NCI-H1436 (cell line): ENCODE measurements at places on chromosomes 5 and 9.

DNA sequence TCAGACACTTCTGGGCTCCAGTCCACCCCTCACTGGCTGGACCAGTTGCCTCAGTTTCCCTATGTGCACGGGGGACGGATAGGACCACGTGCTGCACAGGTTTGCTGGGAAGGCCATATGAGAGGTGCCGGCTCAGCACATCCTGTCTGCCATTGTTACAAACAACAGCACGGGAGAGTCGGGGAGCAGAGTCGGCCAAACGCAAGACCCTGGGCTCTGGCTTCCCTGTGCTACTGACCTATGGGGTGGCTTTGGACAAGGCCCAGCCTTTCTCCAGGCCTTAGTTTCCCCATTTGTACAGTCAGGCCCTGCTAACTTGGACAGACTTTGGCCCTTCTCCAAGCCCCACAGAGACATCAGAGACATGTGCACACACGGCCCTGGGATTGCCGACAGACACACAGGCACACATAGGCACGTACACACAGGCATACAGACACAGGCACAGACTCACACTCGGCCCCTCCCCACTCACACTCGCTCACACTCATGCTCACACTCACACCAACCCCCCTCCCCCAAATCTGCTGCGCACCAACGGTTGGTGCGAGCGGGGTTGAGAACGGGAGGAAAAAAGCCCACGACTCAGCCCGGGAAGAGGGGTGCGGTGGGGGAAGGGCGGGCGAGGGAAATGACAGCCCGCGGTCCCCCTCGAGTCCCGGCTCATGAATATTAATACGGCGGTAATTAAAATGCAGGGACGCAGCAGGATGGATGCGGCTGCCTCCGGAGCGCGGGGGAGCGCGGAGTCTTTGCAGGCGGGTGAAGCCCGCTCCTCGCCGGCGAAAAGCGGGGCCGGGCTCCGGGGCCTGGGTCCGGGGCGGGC lies 133.0 kb downstream of the C9orf50 start:
- DNase-seq: peak; percentile 45

DNA sequence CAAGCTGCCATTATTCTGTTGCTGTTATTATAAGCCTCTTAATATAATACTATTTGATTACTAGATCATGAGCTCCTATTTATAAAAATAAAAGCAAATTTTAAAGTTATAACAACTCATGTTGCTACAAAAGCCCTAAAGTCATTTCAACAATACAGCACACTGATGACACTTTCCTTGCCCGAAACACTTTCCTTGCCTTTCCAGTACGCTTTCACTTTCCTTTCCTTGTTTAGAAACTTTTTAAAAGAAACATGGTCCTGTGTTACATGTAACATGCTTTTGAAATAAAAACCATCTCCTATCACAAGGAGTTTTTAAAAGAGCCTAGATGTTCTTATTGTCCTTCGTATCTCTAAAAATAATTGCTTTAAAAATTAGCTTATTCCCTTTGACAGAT lies 688.4 kb downstream of the PTPRD start:
- no peak for DNase-seq

DNA sequence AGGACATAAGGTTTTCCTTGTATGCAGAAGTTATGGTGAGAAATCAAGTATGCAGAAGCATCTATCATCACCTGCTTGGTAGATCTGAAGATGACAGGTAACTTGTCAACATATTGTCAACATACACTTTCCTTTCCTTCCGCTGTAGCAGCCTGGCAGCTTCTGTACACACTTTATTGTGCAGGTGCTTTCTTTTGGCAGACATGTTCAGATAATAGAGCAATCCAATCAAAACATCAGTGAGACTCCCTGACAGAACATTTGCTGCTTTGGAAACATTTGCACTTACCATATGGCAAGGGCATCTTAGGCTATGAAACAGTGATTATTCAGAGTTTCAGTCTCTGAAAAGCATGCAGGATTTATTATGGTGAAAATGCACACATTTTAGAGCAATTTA lies 161.1 kb upstream of the CDH12 start:
- no peak for DNase-seq

GRCh38 chr9:130479587-130479986 lies 34.8 kb downstream of the ASS1 start:
- no peak for DNase-seq

GRCh38 chr5:157484768-157485167 lies 24.8 kb downstream of the NIPAL4 start:
- no peak for DNase-seq

- no peak for DNase-seq
Measured at GRCh38 chr5:145111420-145111819, 723.7 kb downstream of the PRELID2 start.
